C1 segment of cervical spinal cord (tissue), 14 donors: ENCODE measurements at places on chromosomes 1 and 21.

DNA sequence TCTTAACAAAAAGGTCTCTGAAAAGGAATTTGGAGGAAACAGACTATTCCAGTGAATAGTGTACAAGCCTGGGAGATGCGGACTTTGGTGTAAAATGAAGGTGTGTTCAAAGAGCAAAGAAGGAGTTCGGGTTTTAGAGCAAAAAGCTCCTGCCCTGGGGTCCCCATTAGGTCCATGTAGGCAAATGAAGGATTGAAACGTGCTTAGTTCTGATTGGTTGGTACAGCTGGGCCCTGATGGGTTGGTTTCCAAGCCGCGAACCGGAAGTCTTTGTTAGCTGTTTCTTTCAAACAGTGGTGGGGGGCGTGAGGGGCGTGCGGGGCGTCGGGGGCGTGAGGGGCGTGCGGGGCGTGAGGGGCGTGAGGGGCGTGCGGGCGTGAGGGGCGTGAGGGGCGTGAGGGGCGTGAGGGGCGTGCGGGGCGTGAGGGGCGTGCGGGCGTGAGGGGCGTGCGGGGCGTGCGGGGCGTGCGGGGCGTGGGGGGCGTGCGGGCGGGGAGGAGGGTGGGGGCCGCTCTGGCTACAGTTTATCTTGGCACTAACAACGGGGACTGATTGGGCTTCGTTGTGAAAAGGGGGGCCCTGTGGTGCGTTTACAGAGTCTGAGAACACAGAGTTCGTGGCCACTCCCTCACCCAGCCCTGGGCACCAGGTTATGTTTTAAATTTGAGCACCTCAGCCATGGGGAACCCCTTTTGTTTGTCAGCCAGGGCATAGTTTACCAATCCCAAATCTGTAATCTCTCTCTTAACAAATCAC lies 29.4 kb downstream of the LRRC3 start:
- no peak for DNase-seq

DNA sequence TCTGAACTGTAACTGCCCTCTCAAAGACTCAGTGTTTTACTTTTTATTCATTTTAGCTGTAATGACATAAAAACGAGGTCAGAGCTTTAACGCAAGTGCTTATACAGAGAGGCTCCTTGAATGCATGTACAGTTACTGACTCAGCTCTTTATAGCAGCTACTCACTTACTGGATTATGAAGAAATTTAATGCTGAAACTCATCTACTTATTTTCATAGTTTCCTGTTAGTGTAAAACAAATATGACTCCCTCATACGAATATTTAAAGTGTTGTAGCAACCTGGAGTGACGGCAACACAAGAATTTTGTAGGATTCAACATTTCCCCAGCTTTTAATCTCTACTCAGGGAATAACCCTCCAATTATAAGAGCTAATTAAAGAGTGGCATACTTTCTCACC lies 32.7 kb downstream of the ADSS2 start:
- DNase-seq = no peak

GRCh38 chr1:212317916-212318315 lies 32.7 kb downstream of the PPP2R5A start:
- no peak for DNase-seq

DNA sequence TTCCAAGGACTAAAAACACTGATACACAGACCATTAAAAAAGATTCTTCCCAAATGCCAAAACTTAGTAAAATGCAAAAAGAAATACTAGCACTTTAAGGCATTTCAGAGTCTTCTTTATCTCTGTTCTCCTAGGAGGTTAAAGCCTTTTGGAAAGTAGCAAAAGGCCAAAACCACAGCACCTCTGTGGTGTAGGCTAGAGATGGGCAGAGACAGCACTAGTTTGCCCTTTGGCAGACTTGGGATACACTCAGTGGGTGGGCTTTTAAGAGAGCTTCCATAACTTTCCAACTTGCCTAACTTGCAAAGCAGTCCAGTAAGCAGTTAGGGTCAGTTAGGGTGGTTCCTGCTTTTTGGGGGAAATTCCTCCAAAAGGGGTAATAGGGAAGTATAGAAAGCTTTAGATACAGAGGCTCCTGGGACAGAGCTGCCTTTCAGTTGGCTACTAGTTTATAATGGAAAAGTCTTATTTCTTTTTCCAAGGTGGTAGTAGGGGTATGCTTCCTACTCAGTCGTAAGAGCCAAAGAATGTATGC lies 17.9 kb upstream of the PTCH2 start:
- DNase-seq = no peak

GRCh38 chr1:159884296-159884695 lies 15.7 kb downstream of the CFAP45 start:
- DNase-seq = no peak

DNA sequence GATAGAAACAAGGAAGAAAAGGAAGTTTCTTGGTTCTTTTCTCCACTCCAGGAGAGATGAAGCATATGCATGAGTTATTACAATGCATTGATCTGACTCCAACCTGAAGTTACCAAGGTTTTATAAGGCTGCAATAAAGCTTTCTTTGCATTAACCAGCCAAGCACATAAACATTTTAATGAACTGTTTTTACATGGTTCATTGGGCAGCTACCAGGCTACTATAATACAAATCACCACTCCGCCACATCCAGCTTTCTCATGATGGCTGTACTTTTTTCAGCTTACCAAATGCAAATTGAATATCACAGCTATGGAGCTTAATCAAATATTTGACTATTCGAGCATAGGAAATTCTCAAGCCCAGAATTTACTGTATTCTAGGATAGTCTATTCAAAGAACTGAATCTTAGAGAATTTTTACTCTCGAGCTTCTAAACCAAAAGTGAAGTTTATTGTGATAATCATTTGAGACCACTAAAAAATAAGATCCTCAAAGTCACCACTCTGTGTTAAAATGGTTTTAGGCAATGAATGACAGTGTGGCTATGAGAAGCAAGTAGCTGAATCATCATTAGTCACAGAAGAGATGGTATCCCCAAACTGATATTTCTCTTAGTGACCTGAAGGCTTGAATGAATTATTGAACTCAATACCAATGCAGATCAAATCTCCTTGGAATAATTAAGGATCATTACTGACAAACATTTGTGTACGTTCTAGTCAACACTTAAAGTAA lies 58.6 kb upstream of the ZNF281 start:
- DNase-seq = no peak

GRCh38 chr1:213615226-213615916 lies 372.4 kb upstream of the PROX1 start:
- no peak for DNase-seq

DNA sequence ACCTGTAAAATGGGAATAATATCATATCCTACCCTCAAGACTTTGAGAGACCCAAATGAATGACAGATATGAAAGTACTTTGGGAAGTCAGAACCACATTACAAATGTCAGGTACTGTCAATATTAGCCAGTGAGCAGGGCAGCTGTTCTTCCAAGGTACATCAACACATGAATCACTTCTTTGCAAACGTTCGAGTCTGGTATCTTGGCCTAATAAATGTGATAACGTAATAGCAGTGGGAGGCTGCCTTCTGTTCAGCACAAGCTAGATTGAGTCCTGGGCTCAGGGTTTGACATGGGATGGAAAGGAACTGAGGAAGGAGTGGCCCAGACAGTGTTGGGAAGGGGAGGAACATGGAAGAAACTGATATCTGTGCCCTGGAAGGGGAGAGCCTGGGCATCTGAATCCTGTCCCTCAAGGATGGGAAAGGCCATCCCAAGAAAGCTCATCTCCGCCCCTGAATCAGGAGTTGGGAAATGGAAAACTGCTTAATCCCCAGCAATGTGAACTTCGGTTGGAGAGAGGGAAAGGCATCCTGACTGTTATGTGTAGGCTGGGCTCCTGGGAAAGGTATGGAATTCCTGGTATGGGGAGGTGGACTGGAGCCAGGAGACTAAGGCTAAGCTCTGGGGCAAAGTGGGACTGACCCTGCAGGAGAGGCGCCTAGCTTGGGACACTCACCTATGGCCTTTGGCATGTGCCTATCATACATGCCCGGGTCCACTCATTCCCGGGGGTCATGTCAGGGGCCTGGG lies 14.3 kb downstream of the KCNC4 start:
- DNase-seq = no peak

DNA sequence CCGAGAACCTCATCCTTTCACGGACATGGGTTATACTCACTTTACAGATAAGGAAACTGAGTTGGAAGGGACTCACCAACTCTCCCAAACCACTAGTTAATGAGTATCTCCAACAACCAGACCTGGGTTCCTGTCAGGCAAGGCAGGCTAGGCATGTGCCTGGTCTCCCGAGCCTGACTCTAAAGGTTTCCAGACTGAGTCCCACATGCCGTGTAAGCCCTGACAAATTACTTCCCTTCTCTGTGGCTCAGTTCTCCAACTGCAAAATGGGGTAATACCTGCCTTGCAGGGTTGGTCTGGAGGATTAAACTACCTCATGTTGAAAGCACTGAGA lies 34.3 kb downstream of the SSBP3 start:
- no peak for DNase-seq

DNA sequence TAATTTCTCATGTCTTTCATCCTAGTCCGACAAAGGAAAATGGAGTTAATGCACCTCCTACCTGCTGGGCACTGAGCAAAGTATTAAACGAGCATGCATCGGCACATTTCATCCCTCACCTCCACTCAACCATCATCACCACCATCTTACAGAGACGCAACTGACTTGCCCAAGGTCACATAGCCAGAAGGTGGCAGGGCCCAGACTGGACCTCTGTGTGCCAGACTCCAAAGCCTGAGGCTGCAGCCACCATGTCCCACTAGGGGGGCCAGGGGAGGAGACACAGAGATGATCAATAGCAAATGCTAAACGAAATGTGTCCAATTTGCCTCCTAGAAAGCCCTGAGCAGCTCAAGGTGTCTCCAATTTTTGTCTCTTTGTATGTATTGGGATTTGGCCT lies 163.7 kb upstream of the EDN2 start:
- no peak for DNase-seq

GRCh38 chr1:62882201-62883104 lies 98.5 kb downstream of the ATG4C start:
- DNase-seq = no peak

DNA sequence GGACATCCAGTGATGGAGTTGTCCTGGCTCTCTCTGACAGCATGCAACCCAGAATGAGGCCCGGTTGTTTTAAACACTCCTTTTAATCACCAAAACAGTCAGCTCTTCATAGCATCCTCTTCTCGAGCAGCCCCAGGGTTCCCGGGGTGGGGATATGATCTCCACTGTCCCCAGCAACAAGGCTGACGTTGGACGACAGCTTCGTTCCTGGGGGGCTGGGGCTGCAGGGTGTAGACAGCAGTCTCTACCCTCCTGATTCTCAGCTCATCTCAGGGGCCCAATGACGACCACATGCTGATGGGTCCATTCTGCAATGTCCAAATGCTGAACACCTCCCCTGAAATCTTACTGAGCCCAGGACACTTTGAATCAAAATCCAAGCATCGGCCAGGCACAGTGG lies 27.0 kb downstream of the TRIM11 start:
- DNase-seq = no peak

GRCh38 chr1:67610450-67610849 lies 74.6 kb upstream of the GADD45A start:
- DNase-seq = no peak

- no peak for DNase-seq
Measured at GRCh38 chr1:151407304-151407703, 7.9 kb downstream of the PSMB4 start.

- no peak for DNase-seq
Measured at GRCh38 chr1:242245255-242245654, 246.4 kb upstream of the MAP1LC3C start.

GRCh38 chr1:242800521-242800920 lies 276.0 kb upstream of the PLD5 start:
- DNase-seq = no peak

GRCh38 chr21:42388740-42389448 lies 7.0 kb downstream of the TMPRSS3 start:
- no peak for DNase-seq

DNA sequence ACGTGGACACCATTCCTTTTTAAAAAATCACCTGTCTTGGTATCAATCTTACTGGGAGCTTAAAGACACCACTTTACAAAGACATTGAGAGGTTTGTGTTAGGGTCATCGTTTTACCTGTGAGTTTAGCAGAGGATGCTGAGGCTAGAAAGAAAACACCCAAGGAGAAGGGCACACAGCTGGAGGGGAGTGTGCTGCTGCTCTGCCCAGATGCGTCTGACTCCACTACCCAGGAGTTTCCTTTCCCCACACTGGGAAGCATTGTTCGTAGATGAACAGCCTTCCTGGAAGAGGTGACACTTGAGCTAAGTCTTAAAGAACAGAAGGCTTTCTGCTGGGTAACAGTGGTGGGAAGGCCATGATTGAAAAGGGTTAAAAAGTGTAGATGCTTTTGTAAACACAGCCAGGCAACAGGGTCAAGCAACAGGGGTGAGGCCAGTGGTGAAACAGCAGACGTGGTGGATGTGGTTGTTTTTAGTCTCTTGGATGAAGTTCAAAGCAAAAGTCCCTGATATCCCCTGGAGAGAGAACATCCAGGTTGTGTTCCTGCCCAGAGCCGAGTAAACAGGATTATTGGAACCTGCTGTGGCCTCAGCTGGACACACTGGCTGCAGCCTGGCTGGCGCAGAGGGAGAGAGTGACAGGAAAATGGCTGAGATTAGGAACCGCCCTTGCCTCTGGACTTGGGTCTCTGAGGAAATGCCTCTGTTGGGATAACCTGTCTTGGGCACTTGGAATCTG lies 198.6 kb upstream of the JUN start:
- no peak for DNase-seq
